ENCODE measurements at places on chromosomes 1 and 21. TPM values are rescaled to one million over a fixed set of nuclear protein-coding genes. Genes with fewer than 3 reads are reported as not detected.

The SLC1A7 gene
- polyA plus RNA-seq = 0.11 TPM

The AKR7A3 gene
- polyA plus RNA-seq = 0.46 TPM

The ROR1 gene
- polyA plus RNA-seq = 7.3 TPM

The HCRTR1 gene
- not detected for polyA plus RNA-seq

The PDZK1 gene
- 2.0 TPM for polyA plus RNA-seq

The PCBP3 gene
- polyA plus RNA-seq = 1.6 TPM

The CAMK1G gene
- 2.0 TPM for polyA plus RNA-seq

The S100A8 gene
- polyA plus RNA-seq = not detected

The RAB7B gene
- 17.5 TPM for polyA plus RNA-seq

The CTPS1 gene
- polyA plus RNA-seq = 27.3 TPM

Data from AG04450 (cell line).